ENCODE measurements at places on chromosomes 1 and 21.

DNA sequence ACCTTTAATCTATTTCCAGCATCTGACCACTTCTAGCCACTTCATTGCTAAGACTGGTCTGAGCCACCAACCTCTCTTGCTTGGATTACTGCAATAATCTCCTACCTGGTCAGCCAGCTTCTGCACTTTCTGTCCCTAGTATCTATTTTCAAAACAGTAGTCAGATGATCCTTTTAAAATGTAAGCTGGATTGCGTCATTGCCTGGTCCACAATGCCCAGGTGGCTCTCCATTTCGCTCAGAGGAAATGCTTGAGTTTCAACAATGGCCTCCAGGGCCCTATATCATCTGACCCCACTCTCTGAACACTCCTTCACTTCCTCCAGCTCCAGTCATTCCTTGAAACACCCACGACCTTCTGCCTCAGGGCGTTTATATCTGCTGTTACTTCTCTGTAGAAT lies 2.3 kb downstream of the FYB2 start:
- DNase-seq, result no peak

GRCh38 chr1:223248770-223249140 lies 105.7 kb upstream of the TLR5 start:
- no peak for DNase-seq

- no peak for DNase-seq
Observed at GRCh38 chr1:157830887-157831286, 10.7 kb downstream of the CD5L start.

DNA sequence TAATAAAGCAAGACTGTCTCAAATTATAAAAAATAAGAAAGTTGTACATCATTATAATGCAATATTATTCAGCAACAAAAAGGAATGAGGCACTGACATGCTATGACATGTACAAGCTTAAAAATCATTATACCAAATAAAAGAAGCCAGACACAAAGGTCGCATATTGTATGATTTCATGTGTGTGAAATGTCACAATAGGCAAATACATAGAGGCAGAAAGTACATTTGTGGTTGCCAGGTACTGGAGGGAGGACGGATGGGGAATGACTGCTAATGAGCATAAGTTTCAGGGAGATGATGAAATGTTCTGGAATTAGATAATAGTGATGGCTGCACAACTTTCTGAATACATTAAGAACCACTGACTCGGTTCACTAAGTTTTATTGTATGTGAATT lies 73.6 kb upstream of the NBPF3 start:
- DNase-seq, result no peak

DNA sequence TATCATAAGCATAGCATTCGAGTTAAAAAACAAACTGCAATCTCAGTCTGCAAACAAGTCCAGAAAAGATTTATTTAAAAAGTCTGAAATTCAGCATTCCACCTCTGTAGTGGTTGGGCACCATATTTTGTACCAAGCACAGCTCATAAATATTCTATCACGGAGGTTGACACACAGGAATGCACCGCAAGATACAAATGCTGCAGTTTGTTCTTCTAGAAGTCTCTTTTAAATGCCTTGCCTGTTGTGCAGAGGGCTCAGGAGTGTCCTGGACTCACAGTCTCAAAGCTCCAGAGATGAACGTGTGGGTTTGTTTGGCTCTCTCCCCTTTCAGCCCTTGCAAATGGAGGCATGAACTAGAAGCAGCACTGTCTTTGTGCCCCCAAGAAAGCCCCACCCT lies 212.4 kb upstream of the USP24 start:
- DNase-seq, result no peak

DNA sequence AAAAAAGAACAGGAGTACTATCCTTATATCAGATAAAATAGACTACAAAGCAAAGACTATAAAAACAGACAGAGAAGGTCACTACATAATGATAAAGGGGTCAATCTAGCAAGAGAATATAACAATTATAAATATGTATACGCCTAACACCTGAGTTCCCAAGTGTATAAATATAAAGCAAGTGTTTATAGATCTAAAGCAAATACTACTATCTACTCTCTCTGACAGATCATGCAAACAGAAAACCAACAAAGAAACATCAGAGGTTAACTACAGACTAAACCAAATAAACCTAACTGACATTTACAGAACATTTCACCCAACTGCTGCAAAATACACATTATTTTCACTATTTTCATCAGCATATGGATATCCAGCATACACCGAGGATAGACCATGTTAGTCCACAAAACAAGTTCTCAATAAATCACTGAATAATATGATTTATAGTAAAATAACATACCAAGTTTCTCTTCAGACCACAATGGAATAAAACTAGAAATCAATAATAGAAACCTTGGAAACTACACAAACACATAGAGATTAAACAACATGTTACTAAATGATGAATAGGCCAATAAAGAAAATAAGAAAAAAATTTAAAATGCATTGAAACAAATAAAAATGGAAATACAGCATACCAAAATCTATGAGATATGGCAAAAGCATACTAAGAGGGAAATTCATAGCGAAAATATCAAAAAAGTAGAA lies 22.7 kb downstream of the UCHL5 start:
- DNase-seq, result no peak
